ENCODE measurements at places on chromosomes 7 and 10.

DNA sequence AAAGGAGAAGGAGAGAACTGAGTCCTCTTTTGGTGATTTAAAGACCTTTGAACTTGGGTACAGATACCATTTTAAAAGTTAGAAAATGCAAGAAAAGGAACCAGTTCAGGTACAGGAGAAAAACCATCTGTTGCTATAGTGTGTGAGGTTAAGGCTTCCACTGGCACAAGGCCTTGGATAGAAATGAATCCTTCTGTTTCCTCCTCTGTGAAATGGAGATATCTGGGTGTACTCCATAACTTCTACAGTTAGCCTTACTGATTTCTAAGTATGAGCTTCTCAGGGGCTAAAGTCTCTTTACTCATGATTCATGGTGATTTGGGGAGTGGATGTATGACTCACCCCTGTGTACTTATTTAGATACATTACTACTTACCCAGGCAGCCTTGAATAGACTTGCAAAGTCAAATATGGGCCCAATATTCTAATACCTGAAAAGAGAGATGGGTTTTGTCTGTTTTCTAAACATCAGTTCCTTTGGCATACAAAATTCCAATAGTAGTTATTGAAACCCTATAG, 117.2 kb upstream of the ADO start:
- no peak for DNase-seq

DNA sequence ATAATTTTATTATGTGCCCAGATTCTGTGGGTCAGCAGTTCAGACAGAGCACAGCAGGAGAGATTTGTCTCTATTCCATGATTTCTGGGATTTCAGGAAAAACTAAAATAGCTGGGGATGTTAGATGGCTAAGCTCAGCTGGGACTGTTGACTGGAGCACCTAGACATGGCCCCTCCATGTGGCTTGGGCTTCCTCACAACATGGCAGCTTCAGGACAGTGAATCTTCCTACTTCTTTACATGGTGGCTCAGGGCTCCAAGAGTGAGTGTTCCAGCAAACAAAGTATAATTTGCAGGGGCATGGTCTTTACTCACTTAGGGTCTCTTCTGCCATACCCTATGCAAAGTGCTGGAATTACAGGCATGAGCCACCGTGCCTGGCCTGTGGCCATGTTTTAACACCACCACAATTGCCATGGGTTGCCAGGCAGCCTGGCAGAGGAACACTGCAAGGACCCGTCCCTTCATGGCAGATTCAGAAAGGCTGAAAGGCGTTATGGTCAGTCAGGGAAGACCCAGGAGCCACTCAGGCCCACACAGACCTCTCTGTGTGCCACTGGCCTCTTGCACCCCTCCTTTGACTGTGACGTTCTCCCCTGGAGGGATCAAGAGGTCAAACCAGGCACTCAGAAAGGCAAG, 50.8 kb upstream of the ZMIZ1 start:
- DNase-seq, result peak; percentile 12

DNA sequence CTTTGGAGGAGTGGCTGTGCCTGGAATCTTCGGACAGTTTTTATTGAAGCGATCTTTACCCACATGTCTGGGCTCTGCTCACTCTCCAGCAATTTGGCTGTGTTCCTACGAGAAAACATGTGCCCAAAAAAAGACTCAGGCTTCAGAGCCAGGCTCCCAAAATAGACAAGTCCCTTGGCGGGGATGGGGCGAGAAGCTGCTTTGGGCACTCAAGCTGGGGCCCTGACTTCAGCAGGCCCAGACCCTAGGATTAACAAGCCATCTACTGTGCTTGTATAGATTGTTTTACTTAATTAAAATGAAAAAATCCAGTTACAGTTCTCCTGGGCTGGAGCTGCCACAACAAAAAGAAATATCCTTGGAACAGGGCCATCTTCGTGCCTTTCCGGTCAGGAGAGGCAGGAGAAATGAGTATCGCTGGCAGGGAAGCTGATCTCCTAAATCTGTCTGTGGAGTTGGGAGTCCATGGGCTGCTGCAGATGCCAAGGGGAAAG, 51.4 kb upstream of the PDCD4 start:
- DNase-seq, result peak; percentile 80

GRCh38 chr10:122225330-122225729, 45.8 kb upstream of the BTBD16 start:
- DNase-seq, result no peak

GRCh38 chr10:61071580-61071979, 127.6 kb upstream of the RHOBTB1 start:
- no peak for DNase-seq

GRCh38 chr10:103554488-103555324, 61.2 kb downstream of the NEURL1 start:
- DNase-seq, result peak; percentile 80

DNA sequence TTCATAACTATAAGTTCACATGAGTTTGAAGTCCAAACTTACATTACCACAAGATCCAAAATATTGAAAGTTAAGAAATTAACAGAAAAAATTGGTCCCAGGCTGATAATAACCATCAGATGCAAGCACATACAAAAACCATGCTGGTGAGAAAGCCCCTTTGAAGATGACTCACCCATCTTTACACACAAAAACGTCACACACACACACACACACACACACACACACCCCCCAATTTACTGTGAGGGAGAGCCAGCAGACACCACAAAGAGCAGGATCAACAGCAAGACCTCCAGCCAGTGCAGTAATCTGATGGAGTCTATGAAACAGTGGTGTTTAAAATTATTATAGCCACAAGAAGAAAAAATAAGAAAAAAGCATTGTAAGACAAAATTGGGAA, 50.1 kb upstream of the DRGX start:
- DNase-seq, result no peak

DNA sequence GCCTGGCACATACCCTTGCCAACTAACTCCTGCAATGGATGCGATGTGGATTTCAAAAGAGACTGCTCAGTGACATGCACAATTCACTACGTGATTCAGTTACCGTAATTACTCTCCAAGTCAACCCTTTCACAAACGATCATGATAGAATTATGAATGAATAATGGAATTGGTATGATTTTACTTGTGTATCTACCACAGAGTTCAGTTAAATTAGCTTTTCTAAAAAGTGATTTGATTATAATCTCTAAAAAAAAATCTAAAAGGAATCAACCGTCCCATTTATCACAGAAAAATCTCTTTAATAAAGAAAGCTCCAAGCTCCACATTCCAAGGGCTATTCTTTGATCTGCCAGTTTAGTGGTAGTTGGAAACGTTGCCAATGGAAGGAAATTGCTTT, 30.4 kb upstream of the RSU1 start:
- no peak for DNase-seq

DNA sequence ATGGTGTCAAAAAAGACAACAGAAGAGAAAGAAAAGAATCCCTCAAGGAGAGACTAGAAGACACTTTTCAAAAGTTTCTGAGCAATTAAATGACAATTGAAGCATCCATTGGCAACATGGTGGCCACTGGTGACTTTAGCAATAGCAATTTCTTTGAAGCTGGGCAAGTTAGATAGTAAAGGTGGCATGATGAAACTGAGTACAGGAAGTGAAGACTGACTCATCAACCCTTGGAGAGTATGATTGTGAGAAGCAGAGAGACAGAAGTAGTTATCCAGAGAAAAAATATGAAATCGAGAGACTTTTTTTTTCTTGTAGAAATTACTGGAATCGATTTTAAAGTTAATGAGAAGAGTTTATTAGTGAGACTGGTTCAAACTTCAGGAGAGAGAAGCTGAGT, 52.5 kb downstream of the DGKB start:
- no peak for DNase-seq

GRCh38 chr7:128059143-128059988, 28.1 kb upstream of the LRRC4 start:
- no peak for DNase-seq

DNA sequence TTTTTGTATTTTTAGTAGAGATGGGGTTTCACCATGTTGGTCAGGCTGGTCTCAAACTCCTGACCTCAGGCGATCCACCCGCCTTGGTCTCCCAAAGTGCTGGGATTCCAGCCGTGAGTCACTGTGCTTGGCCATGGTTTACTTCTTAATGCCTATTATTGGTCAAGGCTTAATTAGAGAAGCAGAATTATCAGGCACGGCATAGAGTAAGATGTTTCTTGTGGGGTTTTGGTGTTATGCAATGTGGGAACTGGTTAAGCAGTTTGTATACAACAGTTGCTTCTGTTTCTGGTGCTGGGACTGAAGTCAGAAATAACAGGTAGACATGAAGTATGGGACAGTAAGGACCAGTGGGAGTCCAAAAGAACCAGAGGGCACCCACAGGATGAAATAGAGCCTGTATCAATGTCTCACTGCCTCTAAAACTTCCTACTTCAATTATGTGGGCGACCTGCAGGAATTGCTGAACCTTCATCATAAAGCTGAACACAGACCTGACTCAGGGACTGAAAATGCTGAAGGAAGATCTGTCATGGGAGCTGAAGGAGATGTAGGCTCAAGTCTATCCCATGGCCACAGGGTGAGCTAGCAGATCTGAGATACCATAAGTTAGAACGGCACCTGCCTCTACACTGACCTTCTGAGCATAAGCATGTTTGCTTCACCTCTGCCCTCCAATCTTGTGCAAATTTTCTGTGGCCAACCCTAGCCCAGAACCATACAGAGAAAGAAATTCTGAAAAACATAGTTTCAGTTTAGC, 38.3 kb upstream of the VCL start:
- no peak for DNase-seq

DNA sequence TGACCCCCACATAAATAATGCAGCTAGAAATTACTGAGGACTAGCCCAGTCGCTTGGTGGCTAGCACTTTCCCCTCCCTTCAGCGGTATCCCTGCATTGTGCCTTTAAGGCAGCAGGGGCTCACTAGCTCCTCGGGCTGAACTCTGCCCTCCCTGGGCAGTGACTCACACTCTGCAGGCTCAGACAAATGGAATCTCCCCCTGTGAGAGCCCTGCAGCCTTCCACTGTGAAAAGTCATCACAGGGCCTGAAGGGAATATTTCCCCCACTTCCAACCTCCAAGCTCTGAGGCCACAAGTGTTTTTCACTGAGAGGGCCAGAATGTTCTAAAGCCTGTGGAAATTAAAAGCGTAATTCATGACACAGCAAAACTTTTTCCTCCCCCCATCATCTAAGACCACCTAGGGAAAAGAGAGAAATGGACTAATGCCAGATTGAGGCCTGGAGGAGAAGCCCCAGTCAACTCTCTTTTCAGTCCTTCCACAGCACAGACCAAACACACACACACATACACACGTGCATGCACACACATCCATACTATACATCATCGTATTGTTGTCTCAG, 93.6 kb upstream of the COL1A2 start:
- peak; percentile 82 for DNase-seq

DNA sequence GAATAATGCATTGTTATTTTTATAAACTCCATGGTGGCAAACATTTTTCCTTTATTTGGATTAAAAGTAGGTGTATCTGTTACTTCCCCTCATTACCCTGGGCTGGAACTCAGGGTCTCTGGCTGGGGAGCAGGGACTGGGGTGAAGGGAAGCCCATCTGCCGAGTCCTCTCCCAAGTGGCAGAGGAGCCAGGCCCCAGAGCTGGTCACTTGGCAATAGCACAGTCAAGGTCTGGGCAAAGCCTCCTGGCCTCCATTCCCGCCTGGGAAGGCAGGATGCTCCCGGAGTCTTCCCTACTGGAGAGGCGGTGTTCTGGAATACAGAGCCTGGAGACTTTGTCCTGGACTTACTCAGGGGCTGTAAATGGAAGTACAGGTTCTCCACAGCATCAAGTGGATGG, 76.2 kb downstream of the CDH23 start:
- no peak for DNase-seq

GRCh38 chr10:43226851-43227845, 39.7 kb downstream of the RASGEF1A start:
- peak; percentile 9 for DNase-seq

DNA sequence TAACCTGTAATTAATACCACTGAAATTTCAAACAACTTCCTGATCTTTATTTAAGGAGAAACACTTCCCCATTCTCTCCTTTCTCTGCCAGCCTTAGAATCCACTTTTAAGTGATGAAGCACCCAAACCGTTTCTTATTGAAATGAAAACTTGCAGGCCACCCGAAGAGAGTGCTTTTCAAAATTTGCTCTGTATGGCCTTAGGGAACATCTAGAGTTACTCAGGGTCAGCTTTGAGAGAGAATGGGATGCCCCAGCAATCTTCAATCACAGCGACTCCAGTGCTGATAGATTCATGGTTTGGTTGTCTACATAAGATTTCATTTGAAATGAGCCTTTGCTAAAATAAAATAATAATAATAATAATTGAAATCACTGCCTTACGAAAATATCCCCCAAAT, 323.1 kb downstream of the PCLO start:
- no peak for DNase-seq

GRCh38 chr10:103901299-103901698, 16.7 kb downstream of the STN1 start:
- no peak for DNase-seq

DNA sequence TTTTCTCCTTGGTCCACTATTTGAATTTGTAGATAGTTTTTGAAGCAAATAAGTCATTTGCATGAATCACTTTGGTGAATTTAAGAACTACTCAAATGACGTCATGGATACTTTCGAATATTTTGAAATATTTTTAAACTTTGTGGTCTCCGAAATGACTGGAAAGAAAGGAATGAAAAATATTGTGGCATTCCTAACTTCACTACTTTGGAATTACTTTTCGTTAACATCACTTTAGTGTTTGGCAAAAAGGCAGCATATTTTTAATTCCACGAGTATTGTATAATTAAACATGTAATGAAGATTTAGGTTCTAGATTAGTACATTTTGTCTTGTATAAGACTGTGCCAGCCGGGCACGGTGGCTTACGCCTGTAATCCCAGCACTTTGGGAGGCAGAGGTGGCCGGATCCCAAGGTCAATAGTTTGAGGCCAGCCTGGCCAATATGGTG, 35.3 kb upstream of the ZRANB1 start:
- no peak for DNase-seq

- DNase-seq, result no peak
Observed at GRCh38 chr10:96460316-96460715, 53.4 kb downstream of the TLL2 start.

- peak; percentile 31 for DNase-seq
Observed at GRCh38 chr10:47277352-47278151, 22.4 kb upstream of the GDF10 start.

DNA sequence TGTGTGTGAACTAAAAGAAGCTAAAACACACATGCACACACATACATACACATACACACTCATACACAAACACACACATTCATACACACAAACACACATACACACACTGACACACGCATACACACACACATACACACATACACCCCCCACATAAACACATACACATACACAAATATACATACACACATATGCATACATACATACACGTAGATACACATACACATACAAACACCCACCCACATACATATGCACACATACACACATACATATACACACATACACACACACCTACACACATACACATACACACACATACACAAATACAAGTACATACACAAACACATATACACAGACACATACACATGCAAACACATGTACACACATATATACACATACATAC, 28.0 kb downstream of the SLC18A2 start:
- no peak for DNase-seq

- DNase-seq, result peak; percentile 37
Observed at GRCh38 chr7:28921822-28922221, 36.3 kb downstream of the TRIL start.

All from right hindlimb (tissue), 1 donor.